ENCODE measurements at places on chromosomes 13 and 19. TPM values are rescaled to one million over a fixed set of nuclear protein-coding genes. Genes with fewer than 3 reads are reported as not detected.

Gene ZNF285
- total RNA-seq = 6.1 TPM

Gene ZIC2
- total RNA-seq = not detected

Gene AP1M2
- total RNA-seq = not detected

Gene SYNGR4
- total RNA-seq = not detected

Gene ZNF714
- total RNA-seq = 9.8 TPM

DNA sequence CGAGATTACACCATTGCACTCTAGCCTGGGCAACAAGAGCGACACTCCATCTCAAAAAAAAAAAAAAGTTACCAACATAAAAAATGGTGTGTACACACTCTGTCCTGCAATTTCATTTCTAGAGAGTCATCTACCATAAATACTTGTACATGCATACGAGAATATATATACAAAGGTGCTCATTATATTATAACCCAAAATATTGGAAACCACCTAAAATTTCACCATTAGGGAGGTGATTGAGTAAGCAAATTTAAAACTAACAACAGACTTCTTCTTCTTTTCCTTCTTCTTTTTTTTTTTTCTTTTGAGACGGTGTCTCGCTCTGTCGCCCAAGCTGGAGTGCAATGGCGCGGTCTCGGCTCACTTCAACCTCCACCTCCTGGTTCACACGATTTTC is 7.4 kb upstream of the C5AR1 start:
- no peaks in the 10 kb centered on the region for H3K4me1 ChIP-seq
- no peak for DNase-seq
- H3K27me3 ChIP-seq = no peaks in the 10 kb centered on the region
- H3K27ac ChIP-seq = no peak overlapping the region
- no peaks in the 10 kb centered on the region for H3K36me3 ChIP-seq
- H3K4me3 ChIP-seq = no peak overlapping the region

DNA sequence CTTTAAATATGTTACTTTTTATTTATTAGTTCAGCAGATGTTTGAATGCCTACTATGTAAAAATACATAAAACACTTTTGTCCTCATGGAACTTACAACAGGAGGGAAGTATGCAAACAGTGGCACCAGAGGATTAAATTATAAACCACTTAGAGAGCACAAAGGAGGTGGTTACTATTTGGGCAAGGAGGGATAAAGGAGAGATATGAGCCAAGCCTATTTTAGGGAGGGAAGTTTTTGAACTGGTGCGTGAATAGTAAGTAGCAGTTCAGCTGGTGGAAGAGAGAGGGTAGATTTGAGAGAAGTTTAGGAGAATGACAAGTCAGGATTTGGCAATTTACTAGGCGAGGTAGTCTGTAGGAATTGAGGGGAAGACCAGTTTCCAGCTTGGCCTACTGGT is 8.6 kb downstream of the AKAP11 start:
- no peaks in the 10 kb centered on the region for H3K36me3 ChIP-seq
- H3K4me1 ChIP-seq = no peaks in the 10 kb centered on the region
- H3K4me3 ChIP-seq = no peak overlapping the region
- no peak overlapping the region for H3K27ac ChIP-seq

- DNase-seq = no peak
- peaks cover 9% of the 10 kb centered on the region for H3K4me1 ChIP-seq
- no peak overlapping the region for H3K27ac ChIP-seq
- H3K27me3 ChIP-seq = no peaks in the 10 kb centered on the region
- no peak overlapping the region for H3K4me3 ChIP-seq
- peaks cover 7% of the 10 kb centered on the region for H3K36me3 ChIP-seq
These were observed 123.0 kb downstream of the COL4A1 start for GRCh38 chr13:110183910-110184309.

DNA sequence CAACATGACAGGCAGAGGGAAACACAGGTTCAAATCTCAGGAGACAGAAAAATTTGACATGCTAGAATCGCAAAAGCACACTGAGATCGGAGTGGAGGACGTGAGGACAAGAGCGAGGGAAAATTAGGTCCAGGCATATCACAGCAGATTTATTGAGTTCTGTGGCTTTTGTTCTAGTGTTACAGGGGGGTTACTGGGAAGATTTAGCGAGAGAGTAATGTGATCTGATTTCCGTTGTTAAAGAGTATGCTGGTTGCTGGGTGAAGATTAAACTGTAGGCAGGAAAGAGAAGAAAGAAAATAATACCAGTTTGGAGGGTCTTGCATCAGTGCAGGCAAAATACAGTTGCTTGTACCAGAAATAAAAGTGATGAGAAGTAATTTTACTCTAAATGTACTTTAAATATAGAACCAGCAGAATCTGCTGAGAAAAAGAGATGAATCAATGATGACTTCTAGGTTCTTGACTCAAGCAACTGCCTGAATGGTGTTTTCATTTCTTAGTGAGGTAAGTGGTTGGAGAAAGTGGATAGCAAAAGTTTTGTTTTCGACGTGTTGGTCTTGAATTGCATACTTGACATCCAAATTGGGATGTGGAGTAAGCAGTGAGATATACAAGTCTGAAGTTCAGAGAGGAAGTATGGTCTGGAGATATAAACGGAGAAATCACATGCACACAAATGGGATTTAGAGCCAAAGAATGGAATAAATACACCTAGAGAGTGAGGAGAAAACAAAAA is 35.7 kb downstream of the UFM1 start:
- DNase-seq = no peak
- H3K27me3 ChIP-seq = no peaks in the 10 kb centered on the region
- H3K27ac ChIP-seq = no peak overlapping the region
- H3K36me3 ChIP-seq = no peaks in the 10 kb centered on the region
- peaks cover 6% of the 10 kb centered on the region for H3K4me1 ChIP-seq

DNA sequence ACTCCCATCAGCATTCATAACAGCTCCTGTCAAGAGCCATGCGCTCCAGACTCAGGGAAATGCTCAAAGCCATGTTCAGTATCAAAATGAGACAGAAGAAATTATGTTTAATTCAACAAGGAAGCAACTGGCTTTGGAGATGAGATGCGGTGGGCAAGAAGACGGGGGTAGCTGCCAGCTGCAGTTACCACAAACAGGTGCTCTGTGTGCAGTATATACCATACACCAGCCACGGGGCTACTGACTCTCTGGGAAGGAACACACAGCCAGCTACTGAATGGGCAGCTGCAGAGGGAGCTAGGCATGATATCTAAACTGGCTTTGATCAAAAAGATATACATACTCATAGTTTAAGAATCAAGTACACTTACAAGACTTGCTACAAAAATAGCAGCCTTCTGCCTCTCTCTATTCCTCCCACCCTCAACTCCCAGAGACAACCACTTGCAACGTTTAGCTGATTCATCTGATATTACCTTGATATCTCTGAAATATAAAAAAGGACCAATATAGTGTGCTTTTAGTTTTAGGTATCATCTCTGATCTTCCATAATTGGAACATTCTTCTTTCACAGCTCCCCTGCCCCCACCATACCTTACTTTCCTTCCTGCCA is 593.0 kb downstream of the UQCRFS1 start:
- H3K27me3 ChIP-seq = no peaks in the 10 kb centered on the region
- no peak overlapping the region for H3K4me3 ChIP-seq
- no peak for DNase-seq

- H3K36me3 ChIP-seq = no peaks in the 10 kb centered on the region
- H3K27ac ChIP-seq = no peak overlapping the region
- DNase-seq = no peak
- H3K4me1 ChIP-seq = peaks cover 14% of the 10 kb centered on the region
These were observed 26.2 kb upstream of the LRCH1 start for GRCh38 chr13:46526740-46527139.

DNA sequence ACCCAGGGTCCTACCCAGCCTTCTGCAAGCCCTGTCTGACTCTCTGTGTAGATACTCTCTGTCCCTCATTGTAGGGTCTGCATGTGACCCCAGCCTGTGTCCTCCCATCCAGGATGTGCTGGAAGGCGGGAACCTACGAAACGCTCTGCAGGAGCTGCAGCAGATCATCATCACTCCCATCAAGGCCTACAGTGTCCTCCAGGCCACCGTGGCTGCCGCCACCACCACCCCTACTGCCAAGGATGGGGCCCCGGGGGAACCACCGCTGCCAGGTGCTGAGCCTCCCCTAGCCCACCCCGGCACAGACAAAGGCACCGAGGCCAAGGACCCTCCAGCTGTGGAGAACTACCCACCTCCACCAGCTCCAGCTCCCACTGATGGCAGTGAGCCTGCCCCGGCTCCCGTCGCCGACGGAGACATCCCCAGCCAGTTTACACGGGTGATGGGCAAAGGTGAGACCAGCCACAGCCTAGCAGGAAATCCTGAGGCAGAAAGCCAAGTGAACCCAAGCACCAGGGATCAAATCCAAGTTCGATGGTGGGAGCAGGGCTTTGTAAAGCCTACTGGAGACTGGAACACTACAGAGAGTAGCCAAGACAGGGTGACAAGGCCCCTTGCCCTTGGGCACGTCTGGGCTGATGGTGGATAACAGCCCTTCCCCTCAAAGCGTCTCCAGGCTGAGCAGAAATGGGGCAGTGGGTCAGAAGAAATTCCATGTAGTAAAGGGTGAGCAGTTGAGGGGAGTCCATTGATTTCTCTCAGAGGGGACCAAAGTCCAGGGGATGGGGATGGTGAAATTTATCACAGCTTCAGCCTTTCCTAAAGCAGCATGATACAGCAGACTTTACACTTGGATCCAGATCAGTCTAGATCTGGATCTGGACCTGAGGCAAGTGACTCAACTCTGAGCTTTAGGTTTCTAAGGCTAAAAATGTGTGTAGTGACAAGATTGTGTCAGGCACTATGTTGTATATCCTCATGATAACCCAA is 13.2 kb downstream of the PAF1 start:
- H3K4me3 ChIP-seq = no peak overlapping the region
- peak overlapping the region; percentile 2 for H3K27ac ChIP-seq
- no peaks in the 10 kb centered on the region for H3K27me3 ChIP-seq

GRCh38 chr13:89255844-89256406 is 1584.8 kb downstream of the SLITRK5 start:
- H3K27me3 ChIP-seq = no peaks in the 10 kb centered on the region
- H3K4me3 ChIP-seq = no peak overlapping the region
- DNase-seq = no peak
- H3K36me3 ChIP-seq = no peaks in the 10 kb centered on the region
